DMS53 (cell line): ENCODE measurements at places on chromosomes 4 and X.

DNA sequence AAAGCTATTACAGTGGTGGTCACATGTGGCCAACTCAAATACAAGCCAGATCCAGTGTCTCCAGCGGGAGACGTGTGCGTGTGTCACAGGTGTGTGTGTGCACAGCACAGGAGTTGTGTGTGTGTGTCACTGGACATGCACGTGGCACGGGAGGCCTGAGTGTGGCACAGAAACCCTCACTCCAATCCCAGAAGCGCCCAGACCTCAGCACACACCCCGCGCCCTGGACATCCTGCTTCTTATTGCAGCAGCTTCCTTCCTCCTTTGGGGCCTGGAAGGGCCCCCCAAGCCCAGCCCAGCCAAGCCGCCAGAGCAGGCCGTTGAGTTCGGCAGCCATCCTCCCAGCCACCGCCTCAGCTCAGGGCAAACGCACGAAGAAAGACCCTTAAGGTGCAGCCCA, 37.9 kb downstream of the ACOX3 start:
- no peak for DNase-seq

DNA sequence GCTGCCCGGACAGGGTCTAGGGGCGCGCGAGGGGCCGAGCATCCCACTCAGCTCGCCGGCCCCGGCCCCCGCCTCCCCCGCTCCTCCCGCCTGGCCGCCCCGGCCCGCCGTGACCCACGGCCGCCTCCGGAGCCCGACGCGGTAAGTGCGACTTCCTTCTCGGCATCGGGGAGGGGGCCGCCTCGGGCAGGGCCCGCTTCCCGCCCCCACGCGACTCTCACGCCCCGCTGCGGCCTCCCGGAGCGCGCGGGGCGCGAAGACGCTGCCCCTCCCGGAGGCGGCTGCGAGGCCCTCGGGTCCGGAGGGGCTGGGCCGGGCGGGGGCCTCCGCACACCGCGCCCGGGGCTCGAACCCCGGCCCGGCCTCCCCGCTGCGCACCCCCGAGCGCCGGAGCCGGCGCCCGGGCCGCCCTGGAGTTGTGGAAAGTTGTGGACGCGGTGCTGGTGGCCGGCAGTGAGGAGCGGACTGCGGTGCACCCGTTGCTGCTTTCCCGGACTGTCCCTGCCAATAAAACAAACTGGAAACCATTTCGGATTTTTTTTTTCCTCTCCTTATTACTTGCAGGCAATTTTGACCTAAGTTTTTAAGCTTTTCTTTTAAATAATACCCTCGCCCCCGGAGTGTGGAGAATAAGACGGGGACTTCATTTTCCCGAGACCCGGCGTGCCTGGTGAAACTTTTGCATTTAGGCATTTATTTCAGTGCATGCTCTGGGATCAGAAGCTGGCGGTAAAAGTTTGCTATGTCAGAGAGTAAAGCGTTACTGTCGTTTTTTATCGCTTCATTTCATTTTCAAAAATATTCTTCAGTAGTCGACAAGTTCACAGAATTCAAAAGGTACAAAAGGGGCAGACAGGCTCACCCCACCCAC, 13.0 kb upstream of the TMEM156 start:
- peak; percentile 76 for DNase-seq

DNA sequence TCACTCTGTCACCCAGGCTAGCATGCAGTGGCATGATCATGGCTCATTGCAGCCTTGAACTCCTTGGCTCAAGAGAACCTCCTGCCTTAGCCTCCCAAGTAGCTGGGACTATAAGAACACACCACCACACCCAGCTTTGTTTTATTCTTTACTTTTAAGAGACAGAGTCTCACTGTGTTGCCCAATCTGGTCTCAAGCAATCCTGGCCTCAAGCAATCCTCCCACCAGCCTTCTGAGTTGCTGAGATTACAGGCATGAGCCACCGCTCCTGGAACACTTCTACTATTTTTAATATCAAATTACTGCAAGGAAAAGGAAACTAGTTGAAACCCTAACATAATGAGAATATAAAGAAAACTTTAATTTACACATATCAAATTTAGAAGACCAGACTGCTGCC, 85.4 kb downstream of the FAM13A start:
- no peak for DNase-seq

DNA sequence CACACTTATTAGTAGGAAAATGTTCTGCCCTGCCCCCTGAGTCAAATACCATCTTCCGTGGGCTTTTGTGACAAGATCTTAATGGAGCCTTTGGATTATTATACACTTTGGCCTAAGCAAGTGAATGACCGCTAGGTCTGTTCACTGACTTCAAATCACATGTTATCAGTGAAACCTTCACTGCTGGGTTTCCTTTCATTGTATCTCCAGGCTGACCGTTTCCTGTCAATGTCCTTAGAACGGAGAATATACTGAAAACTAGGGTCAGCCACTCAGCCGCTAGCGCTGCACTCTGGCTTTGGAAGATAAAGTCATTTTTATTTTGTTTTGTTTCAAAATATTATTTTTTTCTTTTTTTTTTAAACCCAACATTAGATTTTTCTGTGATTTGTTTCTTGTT, 107.0 kb upstream of the TLL1 start:
- DNase-seq = no peak

- DNase-seq = peak; percentile 8
These were observed 139.1 kb downstream of the ARX start for GRCh38 chrX:24876530-24877287.

DNA sequence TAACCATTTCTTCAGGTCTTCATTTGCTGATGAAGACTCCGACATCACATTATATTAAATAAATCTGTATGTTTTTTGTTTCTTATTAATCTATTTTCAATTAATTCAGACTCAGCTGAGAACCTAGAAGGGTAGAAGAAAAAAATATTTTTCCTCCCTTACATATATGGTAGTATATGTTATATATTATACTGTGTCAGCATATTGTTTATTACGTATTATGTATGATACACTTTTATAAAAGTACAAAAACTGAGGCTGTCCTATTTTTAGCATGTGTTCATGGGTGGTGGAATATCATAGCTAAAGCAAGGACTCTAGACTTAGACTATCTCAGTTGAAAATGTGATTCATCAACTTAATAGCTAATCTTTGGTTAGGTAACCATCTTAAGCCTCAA, 149.3 kb downstream of the CENPC start:
- DNase-seq = no peak

- peak; percentile 21 for DNase-seq
These were observed 1015.6 kb downstream of the PCDH19 start for GRCh38 chrX:99394456-99394855.

DNA sequence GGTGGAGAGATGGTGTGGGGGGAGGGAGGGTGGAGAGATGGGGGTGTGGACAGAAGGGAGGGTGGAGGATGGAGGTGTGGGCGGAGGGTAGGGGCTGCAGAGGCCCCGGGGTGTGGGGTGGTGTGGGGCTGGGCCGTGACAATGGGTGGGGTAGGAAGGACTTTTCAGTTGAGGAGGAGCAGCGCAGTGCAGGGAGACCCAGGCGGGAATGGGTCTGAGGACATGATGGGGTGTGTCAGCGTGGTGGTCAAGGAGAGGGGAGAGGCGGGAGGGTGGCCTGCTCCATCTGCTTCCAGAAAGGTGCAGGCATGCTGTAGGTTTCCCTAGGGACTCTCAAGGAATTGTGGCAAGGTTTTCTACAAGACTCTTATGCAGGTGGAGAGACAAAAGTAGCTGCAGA, 48.9 kb downstream of the RGS12 start:
- peak; percentile 78 for DNase-seq

GRCh38 chr4:107854356-107855022, 29.8 kb downstream of the SGMS2 start:
- no peak for DNase-seq

DNA sequence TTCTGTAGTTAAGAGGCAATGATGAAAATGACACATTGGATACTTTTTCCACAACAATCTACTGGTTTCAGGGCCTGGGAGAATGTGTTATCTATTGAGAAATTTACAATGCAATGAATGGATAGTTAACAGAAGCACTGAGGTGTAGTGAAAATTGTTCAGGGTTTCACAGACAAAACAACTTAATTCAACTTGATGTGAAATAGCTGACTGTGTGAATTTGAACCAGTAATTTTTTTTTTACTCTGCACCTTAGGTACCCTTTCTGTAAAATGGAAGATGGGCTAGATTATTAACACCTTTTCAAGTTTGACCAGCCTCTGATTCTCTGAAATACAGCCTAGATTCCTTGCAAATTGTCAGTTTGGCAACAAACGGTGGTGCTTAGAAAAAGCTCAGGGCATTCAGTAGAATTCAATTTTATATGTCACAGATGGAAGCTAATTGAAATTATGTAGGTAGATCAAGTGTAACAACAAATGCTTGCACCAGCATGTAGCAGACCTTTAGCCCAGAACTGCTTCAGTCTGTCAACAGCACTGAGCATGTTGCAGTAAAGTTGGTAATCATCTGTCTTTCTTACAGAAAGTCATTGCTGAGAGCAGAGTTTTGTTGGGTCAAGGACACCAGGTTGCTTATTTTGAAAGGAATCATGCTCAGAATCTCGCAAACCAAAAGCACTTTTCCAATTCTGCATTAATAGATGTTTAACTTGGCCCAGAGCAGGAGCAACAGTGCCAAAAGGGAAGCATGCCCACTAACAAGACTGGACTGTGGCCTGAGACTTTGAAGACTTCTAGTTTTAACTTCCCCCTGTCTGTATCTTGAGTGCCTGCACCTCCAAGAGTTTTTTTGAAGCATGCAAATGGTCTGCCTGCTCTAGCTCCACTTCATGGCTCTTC, 526.6 kb downstream of the PACRGL start:
- DNase-seq = no peak

DNA sequence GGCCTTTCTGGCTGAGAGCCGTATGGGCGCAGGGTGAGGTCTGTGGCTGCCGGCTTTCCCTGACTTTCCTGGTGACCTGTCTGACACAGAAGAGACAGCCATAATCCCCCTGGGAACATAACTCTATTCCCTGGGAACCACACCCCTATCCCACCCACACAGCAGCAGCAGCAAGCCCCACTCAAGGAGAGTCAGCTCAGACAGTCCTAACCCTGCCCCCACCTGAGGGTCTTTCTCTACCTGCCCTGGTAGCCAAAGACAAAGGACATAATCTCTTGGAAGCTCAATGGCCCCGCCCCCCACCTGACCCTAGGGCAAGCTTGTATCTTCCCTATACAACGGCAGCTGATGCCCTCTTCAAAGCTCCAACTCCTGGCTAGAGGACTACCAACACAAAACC, 74.6 kb downstream of the PABPC4L start:
- DNase-seq = no peak

DNA sequence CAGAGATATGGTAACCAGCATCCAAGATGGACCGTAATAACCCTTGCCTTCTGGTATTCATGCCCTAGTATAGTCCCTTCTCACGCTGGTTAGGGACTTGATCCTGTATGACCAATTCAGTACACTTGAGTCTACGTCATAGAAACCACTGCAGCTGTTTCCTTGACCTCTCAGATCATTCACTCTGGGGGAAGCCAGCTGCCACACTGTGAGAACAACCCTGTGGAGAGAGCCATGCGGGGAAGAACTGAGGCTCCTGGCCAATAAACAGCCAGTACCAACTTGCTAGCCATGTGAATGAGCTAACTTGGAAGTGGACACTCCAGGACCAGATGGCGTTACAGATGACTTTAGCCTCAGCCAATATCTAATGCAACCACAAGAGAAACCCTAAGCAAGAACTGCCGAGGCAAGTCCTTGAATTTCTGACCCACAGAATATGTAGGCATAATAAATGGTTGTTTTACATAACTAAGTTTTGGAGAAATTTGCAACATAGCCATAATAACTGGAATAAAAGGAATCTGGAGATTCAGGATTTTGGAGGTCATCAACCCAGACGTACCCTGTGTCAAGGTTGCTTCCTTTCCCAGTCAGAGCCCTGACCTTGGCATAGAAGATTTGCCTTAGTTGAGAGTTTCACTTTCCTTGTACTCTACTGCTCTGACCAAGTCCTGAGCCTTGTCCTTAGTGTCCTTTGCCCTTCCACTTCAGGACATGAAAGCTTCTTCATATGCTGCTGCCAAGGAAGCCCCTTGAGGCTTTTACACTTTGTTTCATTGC, 87.3 kb upstream of the ZNF81 start:
- peak; percentile 52 for DNase-seq

- no peak for DNase-seq
These were observed 30.8 kb upstream of the AFAP1 start for GRCh38 chr4:7970361-7970946.

- peak; percentile 67 for DNase-seq
These were observed 7.6 kb downstream of the SLC2A9 start for GRCh38 chr4:10013722-10014121.

DNA sequence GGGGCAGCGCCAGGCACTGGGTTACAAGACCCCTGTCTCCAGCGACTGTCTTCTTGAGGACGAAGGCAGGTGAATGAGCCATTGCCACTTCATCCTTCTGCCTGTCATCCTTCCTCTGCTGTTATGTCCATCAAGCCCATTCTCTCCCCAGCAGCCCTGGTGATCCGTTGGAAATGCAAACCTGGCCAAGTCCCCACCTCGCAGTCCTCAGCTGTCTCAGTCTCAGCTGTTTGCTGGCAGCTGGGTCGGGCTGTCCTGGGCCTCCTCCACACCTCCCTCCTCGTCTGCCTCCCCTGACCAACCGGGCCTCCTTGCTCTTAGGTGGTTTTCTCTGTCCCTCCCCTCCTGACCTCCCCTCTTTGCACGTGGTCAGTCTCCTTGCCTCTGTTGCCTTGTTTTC, 38.0 kb downstream of the PTTG2 start:
- peak; percentile 86 for DNase-seq

DNA sequence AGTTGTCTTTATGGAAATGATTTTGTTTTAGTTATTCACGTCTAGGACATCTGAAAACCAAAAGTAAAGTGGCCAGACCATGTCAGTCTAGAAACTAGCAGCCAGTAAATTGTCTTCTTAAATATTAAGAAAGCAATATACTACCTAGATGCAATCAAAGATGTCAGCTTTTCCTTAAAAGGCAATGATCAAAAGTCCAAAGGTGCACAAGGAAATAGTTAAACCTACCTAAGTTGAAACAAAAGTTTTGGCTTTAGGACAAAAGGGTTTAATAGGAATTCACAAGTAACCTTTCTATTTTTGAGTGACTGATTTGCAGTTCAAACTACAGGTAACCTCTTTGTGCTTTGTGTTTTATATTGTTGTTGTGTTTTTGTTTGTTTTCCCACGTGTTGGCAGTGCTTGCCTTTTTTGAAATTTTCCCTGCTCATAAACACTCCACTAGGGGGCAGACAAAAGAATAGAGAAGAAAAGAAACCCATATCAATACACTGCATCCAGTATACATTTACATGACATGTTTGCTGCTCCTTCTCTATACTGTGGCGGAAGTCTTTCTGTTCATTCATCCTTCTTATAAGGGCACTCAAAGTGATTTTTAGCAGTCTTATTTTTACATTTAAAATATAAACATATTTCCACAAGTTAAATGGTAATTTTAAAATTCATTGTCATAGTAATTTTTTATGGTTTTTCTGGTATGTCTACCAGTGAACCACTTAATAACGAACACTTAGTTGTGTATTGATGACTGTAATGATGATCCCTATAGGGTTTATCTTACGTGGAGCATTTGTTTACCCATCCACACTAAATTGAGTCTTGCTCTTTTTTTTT, 62.7 kb downstream of the GAB1 start:
- DNase-seq = peak; percentile 68

- no peak for DNase-seq
These were observed 30.0 kb upstream of the PGK1 start for GRCh38 chrX:78074088-78074487.

GRCh38 chr4:99946356-99947189, at the start of gene DNAJB14:
TSS of gene DNAJB14 (minus strand) at chr4:99946618. CDS start at chr4:99946571, 47 bp downstream.
- DNase-seq = peak; percentile 85

GRCh38 chrX:24167719-24168472, 18.4 kb downstream of the ZFX start:
- DNase-seq = no peak
